ENCODE measurements at places on chromosomes 11 and 22.

GRCh38 chr22:29377979-29378378, 10.4 kb downstream of the AP1B1 start:
- DNase-seq, result no peak

DNA sequence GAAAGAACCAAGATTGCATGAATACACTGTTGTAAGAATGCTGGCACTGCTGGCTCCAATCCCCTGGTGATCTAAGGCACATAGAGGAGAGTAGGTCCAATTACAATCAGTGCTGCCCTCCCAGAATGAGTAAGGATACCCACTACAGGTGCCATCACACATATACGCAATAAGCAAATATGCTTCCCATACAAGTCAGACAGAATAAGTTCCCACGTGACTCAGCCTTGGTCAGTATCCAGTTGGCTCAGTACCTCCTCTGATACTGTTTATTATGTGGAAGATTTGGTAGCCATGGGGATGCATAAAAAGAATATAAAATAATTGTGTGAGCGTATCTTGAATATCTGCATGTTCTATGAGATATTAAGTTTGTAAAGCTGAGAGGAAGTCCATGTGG, 8.9 kb upstream of the OR2D3 start:
- no peak for DNase-seq

DNA sequence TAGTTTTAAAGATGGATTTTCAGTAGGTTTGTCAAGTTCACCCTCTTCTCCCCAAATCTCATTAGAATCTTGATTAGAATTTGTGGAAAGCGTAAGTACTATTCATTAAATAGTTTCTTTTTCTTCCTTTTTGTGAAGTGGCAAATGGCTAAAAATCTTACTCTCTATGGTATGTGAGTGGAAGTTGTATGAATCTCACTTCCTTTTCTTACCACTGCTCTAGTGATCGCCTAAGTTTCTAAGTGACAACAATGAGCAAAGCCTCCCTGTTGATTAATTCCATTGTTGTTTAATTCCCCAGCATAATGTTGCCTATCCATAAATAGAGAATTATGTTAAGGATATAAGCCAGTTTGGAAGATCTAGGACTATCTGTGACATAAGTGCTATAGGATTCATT, 82.7 kb downstream of the PGR start:
- DNase-seq, result no peak

- no peak for DNase-seq
These were observed 17.7 kb downstream of the CTNND1 start for GRCh38 chr11:57779276-57779675.

DNA sequence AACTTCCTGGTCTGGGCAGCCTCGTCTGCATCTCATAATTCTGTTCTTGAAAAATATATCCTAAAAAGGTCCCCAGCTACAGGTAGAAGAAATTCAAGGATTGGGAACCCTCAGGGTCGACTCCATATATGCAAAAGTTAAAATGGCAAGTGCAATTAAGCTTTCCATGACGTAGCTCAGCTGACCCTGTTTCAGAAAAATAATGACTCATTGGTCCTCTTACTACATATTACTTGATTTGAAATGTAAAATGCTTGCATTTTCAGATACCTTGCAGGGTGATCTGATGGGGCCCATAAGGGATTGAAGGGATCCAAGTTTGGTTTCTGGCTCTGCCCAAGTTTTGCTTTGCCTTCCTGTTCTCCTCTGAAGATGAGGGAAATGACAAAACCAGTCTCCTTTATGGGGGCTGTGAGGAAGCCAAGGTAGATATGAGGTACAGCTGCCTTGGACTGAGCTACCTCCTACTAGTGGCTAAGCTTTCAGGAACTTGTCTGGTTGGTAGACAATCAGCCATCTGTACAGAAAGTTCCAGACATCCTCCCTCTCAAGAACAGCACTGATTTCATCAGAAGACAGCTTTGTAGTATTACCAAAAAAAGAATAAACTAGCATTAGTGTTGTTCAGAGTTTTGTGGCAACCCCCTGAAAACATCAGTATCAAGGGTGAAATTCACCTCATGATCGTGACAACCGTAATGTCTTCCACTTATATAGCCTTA, 177.3 kb downstream of the DBX1 start:
- DNase-seq, result no peak

- no peak for DNase-seq
These were observed 547.6 kb downstream of the BUD13 start for GRCh38 chr11:116225236-116225635.

DNA sequence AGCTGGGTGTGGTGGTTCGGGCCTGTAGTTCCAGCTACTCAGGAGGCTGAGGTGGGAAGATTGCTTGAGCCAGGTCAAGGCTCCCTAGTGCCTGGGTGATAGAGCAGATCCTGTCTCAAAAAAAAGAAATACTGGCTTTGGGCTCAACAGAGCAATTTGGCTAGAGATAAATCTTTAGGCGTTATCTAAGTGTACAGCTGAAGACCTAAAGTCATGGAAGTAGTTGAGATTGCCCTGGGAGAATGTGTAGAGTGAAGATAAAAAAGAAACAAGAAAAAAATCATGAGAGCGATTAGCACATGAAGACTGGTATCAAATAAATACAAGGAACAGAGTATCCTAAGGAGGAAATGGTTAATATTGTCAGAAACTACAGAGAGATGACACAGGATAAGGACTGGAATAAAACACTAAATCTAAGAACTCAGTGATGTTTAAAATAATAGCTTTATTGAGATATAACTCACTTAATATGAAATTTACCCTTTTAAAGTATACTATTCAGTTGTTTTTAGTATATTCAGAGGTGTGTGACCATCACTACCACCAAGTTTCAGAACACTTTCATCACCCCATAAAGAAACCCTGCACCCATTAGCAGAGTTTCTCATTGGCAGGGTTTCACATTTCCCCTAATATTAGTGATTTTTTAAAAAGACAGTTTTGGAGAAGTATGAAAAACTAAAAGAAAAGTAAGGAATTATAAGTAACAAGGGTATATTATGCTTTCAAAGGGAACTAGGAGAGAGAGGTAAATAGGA, 20.7 kb downstream of the PIK3C2A start:
- DNase-seq, result no peak

- DNase-seq, result no peak
These were observed 41.1 kb downstream of the KCNC1 start for GRCh38 chr11:17775507-17776211.

DNA sequence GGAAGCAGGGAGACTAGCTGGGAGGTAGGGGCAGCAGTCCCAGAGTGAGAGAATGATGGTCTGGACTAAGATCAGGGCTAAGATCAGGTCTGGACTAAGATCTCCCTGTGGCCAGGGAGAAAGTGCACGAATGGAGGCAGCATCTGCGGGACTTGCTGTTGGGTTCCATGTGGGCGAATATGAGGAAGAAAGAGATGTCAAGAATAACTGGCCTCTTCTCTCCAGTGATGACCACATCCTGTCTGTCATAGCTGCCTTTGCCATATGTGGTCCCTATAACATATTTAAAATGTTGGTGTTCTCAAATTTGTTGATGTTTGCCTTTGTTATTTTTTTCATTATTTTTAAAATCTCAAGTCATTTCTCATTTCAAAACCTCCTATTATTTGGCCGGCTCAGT, 27.4 kb upstream of the CXCR5 start:
- no peak for DNase-seq

GRCh38 chr11:122594986-122595645, 60.4 kb upstream of the UBASH3B start:
- DNase-seq, result no peak

GRCh38 chr22:42688241-42689211, 32.1 kb downstream of the A4GALT start:
- no peak for DNase-seq

DNA sequence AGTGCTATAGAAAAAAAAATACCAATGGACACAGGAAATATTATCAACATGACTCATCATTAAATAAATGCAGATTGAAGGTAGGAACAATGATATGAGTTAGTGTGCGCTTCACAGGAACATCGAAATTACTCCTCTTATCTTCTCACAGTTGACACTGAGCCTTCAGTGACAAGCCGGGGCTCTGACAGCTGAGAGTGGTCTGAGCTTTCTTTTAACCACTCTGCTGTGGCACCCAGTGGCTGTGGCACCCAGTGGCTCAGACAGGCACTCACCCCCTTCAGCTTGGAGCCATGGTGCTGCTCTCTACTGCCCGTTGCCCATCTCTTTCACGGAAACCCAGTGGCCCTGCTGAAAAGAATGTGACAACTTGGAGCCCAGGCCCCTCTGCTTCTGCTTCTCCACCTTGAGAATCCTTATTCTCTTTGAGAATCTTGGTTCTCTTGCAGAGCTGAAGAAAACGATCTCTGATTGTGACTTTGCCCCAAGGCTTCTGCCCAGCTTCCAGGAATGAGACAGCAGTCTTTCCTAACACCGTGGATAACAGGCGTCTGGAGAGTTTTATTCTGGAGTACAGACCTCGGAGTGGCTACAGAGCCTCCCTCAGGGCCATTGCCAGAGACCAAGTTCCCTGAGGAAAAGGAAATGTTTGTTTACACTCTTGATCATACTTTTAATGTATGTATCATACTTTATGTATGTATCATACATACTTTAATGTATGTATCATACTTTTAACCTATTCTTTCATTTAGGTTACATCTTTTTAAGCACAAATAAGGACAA, 37.1 kb upstream of the OR8B8 start:
- DNase-seq, result no peak

- DNase-seq, result no peak
These were observed 416.5 kb downstream of the TMEM135 start for GRCh38 chr11:87454241-87454640.

GRCh38 chr11:8336356-8337129, 72.9 kb upstream of the LMO1 start:
- DNase-seq, result no peak

DNA sequence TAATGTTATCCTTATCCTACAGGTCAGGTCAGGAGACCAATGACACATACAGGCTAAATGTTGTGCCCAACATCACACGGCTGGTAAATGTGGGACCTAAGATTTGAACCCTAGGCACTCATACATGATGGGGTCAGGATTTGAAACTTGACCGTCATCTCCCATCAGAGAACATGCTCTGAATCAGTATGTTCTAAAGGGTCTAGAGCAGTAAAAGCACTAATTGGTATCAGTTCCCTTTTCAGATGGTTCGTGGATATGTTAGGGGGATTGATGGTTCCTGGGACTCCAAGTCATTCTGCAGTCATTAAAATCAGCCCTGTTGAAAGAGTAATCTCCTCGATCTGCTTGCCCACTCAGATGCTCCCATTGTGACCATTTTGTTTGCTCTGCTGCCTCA, 65.5 kb downstream of the BMAL1 start:
- DNase-seq, result no peak

- DNase-seq, result no peak
These were observed 64.7 kb upstream of the APOA1 start for GRCh38 chr11:116901964-116902688.

GRCh38 chr11:119992171-119993051, 145.5 kb downstream of the TRIM29 start:
- no peak for DNase-seq

DNA sequence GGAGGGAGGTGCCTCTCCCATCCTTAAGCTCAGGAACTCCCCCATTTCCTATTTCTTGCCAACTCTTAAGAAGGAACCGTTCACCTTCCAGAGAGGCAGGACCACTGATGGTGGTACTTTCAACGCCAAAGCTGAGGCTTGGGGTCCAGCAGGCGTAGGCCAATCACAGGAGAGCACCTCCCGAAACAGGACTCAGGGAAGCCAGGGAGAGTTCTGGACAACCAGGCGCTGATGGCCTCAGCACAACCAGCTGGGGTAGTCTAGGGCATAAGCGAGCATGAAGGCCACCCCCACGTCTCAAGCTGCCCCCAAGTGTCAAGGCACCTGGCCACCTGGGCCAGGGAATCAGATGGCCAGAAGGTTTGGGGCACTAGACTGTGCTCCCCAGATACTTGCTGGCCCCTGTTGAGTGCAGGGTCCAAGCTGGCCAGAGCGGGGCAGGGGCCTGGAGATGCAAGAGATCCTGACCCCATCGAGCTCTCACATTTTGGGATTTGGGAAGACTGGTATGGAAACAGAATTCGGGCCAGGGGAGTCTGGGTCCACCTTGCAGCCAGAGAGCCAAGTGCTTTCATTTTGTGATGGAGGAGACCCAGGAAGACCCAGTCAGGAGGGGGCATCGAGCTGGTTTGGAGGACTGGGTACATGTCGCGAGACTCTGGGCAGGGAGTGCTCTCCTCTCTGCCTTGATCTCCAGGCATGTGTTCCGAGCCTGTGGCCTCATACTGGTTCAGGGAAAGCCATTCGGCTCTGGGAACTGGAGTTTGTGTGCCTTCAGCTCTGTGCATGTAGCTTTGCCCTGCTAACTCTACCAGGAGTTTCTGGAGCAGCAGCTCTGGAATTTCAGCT, 926 bp downstream of the CD6 start:
- DNase-seq, result no peak

- no peak for DNase-seq
These were observed 27.8 kb downstream of the AP2A2 start for GRCh38 chr11:953512-953911.

- DNase-seq, result no peak
These were observed 788 bp downstream of the LIN7C start for GRCh38 chr11:27505781-27506180.

DNA sequence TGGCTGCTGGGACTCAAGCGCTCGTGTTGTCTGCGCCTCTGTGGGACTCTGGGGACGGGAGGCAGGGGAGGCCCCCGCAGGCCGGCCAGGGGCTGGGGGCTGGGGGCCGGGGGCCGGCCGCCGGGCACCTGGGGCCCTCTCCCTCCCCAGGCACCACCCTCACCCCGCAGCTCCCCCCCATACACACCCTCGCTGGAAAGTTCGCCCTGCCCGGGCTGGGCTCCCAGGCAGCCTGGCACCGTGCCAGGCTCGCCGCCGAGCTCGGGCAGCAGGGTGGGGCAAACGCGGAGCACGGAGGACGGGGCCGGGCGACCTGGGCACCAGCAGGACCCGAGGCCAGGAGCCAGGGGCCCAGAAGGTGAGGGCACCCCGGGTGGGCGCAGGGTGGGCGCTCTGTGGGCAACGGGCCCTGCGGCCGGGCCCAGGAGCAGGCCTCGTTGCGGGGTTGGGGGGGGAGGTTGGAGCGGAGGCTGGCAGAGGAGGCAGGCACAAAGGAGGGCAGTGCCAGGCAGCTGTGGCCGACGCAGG, 76.7 kb upstream of the WNT7B start:
- DNase-seq, result no peak

GRCh38 chr11:57815877-57816276, 54.3 kb downstream of the CTNND1 start:
- no peak for DNase-seq

- DNase-seq, result no peak
These were observed 13.2 kb downstream of the OOSP3 start for GRCh38 chr11:59891781-59892181.

DNA sequence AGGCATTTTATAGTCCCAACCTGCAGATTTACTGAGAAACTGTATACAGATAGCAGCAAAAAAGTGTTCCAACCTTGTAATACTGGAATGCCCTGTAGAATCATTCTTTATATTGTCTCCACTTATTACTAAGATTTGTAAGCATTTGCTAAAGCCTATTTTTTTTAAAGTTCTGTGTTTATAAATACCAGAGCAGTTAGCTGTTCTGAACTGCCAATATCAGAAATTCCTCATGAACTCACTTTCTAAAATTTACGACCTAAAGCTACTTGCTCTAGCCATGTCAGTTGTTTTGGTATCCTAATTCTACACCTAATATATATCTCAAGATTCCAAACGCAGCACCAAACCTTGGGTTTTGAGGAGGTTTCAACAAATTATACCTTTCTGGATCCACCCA, 103.2 kb downstream of the C11orf65 start:
- DNase-seq, result no peak

Data from activated T-helper 9 cell treated with anti-CD3 and anti-CD28 coated beads, Interleukin-2, amount 50 U/mL, for 16 hours (primary cell).